Activated T-helper 17 cell treated with anti-CD3 and anti-CD28 coated beads, Interleukin-2, amount 50 U/mL, for 72 hours (primary cell): ENCODE measurements at places on chromosomes 6 and 20. TPM values are rescaled to one million over a fixed set of nuclear protein-coding genes. Genes with fewer than 3 reads are reported as not detected.

MAFB gene
- not detected for total RNA-seq

C6orf15 gene
- total RNA-seq: not detected

SLX4IP gene
- total RNA-seq: 4.0 TPM

CPNE5 gene
- 2.2 TPM for total RNA-seq

CAGE1 gene
- total RNA-seq: 0.16 TPM

C6orf132 gene
- total RNA-seq: 0.29 TPM

IRF4 gene
- 704 TPM for total RNA-seq

GRCh38 chr20:60255415-60255814 is 297.2 kb downstream of the CDH26 start:
- ATAC-seq: no peak

DNA sequence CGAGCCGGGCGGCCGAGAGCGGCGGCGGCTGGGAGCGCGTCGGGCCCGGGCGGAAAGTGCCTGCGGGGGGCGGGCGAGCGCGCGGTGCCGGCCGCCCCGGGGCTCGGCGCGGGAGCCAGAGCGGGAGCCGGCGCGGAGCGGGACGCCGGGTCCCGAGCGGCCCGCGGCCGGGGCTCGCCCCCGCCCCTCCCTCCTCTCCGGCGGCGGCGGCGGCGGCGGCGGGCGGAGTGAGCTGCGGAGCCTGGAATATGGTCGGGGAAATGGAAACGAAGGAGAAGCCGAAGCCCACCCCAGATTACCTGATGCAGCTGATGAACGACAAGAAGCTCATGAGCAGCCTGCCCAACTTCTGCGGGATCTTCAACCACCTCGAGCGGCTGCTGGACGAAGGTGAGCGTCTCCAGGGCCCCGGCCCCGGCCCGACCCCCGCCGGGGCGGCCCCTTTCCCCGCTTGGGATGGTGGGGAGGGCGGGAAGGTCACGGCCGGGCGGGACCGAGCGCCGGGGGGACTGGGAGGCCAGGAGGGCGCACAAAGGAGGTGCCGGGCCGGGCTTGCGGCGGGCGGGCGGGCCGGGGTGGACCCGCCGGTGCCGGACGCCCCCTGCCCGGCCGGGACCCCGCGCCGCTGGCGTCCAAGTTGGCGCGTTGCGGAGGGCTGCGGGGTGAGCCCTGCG is 565 bp downstream of the QKI start:
- ATAC-seq: no peak

- ATAC-seq: no peak
Measured at GRCh38 chr6:163883984-163884383, 469.5 kb downstream of the QKI start.

DNA sequence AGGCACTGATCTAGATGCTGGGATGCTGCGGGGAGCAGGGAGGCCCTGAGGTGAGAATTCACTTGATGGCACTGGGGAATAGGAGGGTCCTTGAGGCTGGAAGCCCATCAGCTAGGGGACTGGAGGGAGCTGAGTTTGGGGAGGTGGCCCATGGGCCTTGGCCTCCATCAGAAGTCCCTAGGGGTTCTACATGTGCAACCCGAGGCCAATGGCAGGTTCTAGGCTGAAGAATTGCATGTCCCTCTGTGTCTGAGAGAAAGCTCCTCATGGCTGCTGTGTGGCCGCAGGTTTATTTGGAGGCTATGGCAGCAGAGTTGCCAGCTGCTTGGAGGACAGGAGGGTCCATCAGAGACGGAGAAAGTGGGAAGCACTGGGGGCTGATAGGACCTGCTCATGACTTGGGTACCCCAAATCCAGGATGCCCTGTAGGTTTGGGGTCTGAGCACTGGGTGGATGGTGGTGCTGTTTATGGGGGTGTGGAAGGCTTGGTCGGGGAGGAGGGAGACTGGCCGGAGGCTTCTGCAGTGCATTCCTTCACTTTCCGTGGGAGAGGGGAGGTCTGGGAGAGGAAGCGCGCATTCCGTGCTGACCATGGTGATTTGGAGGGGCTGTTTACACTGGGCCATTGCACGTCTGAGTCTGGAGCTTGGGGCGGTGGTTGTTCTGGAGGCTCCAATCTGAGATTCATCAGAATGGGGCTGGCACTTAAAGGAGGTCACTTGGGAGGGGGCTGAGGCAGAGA is 24.8 kb upstream of the PHACTR3 start:
- no peak for ATAC-seq

DNA sequence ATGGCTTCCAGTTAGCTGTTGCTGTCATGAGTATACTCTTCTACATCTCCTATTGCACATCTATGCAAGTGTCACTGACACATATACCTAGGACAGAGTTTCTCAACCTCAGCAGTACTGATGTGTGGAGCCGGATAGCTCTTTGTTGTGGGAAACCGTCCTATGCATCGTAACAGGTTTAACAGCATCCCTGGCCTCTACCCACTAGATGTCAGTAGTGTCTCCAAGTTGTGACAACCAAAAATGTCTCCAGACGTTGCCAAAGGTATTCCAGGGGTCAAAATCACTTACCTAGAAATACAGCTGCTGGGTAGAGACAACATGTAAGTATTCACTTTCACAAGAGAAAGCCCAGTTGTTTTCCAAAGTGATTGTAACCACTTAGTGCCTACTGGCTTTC is 637.6 kb downstream of the RNF144B start:
- no peak for ATAC-seq

- no peak for ATAC-seq
Measured at GRCh38 chr6:23547851-23548250, 578.2 kb upstream of the NRSN1 start.

DNA sequence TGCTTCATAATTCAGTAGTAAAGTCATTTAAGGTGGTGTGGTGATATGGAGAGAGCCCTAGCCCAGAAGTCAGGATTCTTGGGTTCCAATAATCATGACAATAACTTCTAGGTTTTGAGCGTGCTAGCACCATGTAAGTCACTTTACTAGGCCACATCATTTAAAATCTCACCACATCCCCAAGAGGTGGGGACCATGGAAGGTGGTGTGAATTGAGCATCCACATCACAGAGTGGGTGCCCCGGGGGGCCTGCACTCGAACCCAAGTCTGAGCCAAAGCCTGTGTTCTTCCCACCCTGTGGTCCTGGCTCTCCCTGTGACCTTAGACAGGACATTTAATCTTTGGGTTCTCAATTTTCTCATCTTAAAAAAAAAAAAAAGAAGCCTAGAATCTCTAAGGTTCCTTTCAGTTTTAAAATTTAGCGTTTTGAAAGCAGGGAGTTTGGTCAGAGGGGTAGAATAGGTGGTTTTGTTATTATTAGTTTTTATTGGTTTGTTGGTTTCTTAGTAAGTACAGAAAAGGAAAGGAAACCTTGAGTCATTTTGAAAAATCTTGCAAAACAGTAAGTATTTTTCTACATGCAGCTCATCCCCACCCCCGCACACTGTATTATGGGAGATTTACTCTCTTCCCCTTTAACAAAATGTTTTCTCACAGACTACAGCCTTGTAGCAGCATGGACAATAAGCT is 26.4 kb downstream of the ARMC2 start:
- peak; percentile 91 for ATAC-seq

DNA sequence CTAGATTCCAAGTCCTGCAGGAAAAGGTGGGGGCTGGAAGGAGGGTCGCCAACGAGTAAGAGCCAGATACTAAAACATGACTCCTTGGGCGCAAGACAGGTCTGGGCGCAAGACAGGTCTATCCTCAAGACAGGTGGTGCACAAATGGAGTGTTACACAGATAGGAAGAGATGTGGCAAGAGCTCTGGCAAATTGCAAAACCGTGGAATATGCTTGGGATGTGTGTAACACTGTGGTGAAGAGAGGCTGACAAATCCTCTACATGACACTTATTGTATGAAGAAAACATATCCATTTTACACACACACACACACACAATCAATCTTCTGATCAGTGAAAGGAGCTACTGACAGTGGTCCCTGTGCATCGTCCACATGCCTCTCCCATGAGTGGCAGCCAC is 77.6 kb downstream of the TBC1D7 start:
- no peak for ATAC-seq

DNA sequence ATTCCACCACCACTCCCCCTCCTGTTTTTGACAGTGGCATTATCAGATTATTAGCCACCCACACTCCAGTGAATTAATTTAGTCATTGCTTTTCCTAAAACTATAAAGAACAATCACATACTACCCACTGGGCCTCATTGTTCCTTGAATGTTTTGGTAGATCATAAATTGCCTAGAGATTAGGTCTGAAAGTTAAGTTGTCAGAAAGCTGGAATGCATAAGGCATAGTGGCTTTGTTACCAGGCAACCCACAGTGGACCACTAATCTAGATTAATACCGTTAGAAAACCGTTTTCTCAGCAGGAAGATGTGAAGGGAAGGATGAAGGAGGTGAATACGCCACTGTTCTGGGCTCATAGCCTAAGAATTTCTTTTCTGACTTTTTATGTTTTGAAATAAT is 75.6 kb downstream of the SAMD3 start:
- ATAC-seq: no peak

DNA sequence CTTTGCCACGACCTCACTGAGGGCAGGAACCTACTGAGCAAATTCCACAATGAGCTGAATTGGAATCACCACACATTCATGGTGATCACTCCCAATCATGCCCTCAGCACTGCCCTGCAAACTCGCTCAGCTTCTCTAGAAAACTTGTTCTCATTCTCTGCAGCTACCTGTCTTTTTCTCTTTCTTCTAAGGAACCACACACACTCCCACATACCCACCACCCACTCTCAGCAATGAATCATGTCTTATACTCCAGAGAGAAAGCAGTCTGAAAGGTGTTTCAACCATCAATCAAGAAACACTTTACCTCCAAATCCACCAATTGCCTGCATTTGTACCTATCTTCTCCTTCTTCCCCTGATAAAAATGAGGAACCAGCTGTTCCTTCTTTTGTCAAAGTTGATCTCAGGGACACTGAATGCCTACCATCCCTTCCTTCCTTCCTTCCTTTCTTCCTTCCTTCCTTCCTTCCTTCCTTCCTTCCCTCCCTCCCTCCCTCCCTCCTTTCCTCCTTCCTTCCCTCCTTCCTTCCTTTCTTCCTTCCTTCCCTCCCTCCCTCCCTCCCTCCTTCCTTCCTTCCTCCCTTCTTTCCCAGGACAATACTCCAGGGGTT is 84.6 kb upstream of the SGK1 start:
- peak; percentile 76 for ATAC-seq

DNA sequence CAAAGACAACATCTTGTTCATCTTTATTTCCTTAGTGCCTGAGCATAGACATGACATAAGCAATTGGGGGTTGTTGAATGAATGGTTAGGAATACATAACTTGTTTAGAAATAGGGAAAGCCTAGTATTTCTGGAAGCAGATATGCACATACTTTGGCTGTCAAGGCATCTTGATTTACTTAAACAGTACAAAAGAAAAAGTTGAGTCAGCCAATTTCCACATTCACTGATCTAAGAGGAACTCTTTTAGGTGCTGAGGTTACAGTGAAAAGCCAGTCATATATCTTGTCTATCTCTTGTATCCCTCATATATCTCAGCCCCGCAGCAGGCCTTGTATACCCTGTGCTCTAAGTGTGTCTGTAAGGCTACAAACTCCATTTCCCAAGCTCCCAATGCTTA is 11.6 kb downstream of the ZKSCAN4 start:
- ATAC-seq: no peak

DNA sequence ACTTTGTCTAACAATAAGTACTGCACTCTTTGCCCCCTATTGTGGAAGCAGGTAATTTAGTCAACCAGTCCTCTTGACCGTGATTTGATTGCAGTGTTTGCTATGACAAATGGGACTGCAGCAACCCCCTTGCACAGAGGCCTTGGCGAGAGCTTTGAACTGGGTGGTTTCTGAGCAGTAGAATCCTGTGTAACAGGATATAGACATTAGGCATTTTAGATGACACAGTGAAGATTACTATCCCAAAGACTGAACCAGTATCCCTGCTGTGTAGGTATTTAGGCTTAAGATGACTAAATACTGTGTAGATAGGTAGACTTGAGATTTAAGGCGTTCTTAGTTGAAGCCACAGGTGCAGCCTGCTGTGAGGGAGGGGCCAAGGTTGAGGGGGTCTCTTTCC is 9.9 kb downstream of the DNMT3B start:
- no peak for ATAC-seq
